CD4-positive, alpha-beta T cell treated with Interleukin-12 subunit alpha and Interleukin-12 subunit beta, for 1 hour (primary cell): ENCODE measurements at places on chromosomes 5 and 9.
A peak's percentile ranks its signal among the peaks of the same experiment; 100 is the strongest.

DNA sequence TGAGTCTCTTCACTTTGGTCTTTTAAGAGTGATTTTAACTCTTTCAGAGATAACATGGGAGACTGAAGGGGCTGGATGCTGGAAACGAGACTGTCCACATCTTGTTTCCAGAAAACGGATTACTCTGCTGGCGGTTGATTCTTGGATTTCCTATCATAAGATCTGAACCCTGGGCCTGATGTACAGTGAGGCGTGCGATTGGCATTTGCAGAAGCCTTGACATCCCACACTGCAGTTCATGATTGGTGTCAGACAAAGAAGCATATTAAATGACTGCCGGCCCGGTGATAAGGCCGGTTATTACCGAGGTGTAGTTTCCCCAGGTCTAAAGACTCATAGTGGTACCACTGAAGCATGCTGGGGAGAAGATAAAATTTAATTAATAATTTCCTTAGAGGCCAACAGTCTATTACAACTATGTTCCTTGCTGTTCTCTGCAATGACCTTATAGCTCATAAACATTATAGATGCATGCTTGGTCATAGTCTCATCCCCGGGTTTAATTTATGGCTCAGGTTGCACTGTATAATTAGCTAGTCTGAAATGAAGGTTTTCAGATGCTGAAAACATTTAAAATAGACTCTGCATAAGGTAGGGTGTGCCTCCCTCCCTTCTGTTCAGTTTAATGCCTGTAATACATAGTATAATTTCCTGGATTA, 99.2 kb downstream of the PPP2R2B start:
- DNase-seq: no peak

DNA sequence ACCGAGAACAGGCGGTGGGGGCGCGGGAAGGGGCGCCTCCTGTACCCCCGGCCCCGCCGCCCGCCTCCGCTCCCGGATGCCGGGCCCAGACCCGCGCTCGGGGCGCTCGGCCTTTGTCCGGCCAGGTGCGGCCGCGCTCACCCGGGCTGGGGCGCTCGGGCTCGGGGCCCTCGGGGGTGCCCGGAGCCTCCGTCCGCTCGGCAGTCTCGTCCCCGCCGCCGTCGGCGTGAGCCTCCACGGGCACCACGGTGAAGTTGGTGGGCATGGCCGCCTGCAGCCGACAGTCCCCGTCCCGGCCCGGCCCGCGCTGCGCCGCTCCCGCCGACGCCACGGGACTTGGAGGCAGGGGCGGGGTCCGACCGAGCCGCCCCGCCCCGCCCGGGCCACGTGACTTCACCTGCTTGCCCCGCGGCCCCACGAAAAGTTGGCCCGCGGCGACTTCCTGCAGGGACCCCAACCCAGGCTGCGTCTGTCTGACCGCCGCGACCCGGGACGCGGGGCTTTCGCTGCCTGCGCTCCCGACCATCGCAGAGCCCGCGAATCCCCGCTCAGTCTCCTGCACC, at the start of gene SLC12A7:
SLC12A7 (minus strand) TSS at position 337 of the 563 bp plus-strand sequence; CDS start at position 265, 72 bp downstream.
- peak; percentile 55 for DNase-seq

GRCh38 chr5:14411216-14411615, 170.4 kb upstream of the OTULINL start:
- no peak for DNase-seq

DNA sequence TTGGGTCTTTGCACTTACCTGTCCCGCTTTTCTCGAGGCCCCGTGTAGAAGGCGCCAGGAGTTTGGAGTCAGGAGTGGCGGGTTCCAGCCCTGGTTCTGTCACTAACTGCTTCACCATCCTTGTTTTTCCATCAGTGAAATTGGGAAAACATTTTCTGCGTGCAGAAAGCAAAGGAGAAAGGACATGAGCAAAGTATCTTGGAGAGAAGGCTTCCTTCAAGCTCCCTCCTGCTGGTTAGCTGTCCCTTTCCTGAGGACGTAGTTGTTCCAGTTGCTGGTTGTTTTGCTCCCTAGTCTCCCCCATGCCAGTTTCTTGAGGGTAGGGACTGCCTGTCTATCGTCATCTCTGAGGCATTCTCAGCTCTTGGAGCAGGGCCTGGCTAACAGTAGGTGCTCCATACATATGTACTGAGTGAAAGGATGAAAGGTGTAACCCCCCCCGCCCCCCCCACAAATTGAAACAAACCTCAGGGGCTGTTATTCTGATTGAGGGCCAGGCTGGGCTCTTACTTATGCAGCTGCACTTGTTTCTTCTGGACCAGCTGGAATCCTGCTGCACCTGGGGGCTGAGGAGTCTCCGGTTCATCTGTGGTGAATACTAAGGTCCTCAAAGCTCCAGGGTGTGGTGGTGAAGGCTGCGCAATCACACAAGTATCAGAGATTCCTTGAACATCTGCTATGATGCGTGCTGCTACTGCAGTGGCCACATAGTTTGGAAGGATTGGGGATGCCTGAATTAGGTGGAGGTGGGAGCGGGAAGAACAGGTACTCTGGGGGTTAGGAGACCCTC, 1.0 kb downstream of the SMIM3 start:
- DNase-seq: no peak
